ENCODE measurements at places on chromosomes 5 and 9.

GRCh38 chr9:116365056-116365471 lies 211.5 kb downstream of the PAPPA start:
- DNase-seq: peak; percentile 66

DNA sequence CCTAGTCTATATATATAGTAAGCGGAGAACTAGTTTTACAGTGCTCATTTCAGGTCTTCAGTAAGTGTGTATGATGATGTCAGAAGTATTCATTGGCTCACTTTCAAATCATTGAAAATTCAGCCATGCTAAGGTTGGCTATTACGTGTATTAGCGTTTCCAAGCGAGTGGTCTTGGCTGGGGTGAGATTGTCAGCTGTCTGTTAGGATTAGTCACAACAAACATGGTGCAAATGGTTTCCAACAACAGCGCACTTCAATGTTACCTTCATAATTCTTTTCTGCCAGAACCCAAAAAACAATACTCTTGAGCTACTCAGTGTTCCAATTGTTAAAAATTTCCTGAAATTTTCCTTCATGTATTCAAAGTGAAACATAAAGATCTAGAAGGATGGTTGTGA lies 283.0 kb downstream of the AOPEP start:
- peak; percentile 14 for DNase-seq

DNA sequence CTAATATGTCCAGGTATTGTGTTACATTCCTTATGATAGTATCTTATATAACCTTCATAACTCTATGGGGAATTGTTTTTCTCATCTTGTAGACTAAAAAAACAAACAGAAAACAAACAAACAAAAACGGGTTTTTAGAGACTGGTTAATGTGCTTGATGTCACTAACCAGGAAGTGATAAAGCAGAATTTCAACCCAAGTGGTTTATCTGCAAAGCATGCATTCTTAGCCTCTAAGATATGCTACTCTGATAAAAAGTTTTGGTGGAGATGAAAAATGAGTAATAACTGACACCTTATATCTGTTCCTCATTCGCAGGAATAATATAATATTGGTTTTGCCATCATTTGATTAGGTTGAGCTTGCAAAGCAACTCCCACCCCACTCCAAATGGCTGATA lies 53.4 kb downstream of the PUM3 start:
- DNase-seq: no peak

DNA sequence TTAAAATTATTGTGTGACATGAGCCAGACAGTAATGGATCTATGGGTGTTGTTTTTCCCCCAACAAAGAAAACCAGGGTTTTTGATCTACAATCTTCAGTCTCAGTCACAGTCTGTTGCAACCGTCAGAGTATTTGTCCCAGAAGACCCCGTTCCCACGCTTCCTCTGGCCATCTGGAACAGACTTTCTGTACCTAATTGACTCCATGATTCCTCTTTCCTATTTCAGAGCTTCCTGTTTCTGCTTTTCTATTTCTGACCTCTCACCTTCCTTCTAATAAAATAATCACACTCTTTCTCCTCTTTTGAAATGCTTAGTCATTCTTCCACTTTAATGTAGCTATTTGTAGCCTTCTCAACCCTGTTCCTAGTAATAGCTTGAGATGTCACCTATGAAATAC lies 1044.8 kb downstream of the DTWD2 start:
- no peak for DNase-seq

- DNase-seq: no peak
These were observed 4.3 kb upstream of the SGCD start for GRCh38 chr5:156322666-156323065.

- DNase-seq: no peak
These were observed 74.7 kb downstream of the ANKRD55 start for GRCh38 chr5:56158331-56158960.

DNA sequence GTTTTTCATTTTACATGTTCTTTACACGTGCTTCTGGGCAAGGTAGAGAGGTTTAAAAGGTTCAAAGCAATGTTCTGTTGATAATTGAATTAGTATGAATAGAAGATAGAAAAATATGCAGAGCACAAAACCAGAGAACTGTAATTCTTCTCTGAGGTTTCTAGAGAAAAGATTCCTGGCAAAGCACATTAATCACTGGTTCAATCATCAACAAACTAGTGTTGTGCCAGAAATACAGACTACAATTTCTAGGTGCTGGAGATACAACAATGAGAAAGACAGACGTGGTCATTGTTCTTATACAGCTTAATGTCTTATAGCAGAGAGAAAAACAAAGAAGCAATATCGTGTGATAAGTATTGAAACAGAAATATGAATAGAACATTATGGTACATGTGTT lies 25.5 kb downstream of the MEGF9 start:
- no peak for DNase-seq

DNA sequence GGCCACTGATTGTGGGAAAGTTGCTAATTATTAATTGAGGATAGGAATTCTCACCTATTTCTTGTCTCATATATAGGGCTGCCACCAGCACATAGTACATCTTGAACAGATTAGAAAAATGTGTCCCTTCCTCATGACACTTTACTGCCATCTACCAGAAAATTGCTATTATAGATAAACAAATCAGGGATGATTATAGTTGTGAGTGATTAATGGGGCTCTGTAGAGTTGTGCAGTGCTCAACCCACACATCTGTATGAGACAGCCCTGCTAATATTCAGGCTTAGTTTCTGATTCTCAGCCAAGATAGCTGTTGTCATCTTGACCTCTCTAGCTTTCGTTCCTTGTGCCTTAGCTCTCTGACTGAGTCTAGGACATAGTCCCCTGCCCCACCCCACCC lies 373.3 kb downstream of the TLE4 start:
- DNase-seq: no peak

GRCh38 chr5:1118738-1119137 lies 6.9 kb upstream of the SLC12A7 start:
- DNase-seq: peak; percentile 79

- no peak for DNase-seq
These were observed 286.7 kb upstream of the ZNF462 start for GRCh38 chr9:106576232-106576760.

- no peak for DNase-seq
These were observed 59.4 kb upstream of the CCNG1 start for GRCh38 chr5:163377982-163378381.

GRCh38 chr9:76744336-76744735 lies 19.9 kb upstream of the PCA3 start:
- no peak for DNase-seq

- no peak for DNase-seq
These were observed 50.5 kb downstream of the ELAVL2 start for GRCh38 chr9:23775549-23775948.

DNA sequence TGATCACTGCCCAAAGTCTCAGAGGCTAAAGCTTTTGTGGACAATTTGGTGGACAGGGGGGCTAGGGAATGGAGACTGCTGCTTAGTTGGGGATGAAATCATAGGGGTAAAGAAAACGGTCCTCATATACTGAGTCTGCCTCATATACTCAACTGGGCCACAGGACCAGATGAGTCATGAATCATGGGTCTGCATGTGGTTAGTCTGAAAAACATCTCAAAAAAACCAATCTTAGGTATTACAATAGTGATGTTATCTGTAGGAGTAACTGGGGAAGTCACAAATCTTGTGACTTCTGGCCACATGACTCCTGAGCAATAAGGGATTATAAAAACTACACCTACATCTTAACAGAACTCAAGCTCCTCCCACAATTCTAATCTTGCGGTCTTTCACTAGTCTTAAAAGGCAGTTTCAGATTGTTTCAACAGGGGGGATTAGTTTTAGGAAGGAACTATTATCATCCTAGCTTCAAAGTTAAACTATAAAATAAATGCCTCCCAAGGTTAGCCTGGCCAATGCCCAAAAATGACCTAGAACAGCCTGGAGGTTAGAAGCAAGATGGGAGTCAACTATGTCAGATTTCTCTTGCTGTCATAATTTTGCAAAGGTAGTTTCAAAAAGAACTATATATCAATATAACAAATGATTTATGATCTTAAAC lies 17.5 kb downstream of the TMEM161B start:
- DNase-seq: no peak

- DNase-seq: no peak
These were observed 312.5 kb downstream of the NPR3 start for GRCh38 chr5:33023649-33024048.

- no peak for DNase-seq
These were observed 9.6 kb upstream of the NME5 start for GRCh38 chr5:138148811-138149210.

GRCh38 chr9:107086460-107086859 lies 196.6 kb upstream of the RAD23B start:
- no peak for DNase-seq

GRCh38 chr9:84216151-84216550 lies 124.4 kb downstream of the SLC28A3 start:
- DNase-seq: no peak

GRCh38 chr5:98442448-98442847 lies 331.0 kb upstream of the RGMB start:
- DNase-seq: no peak

GRCh38 chr5:105563842-105564241 lies 2001.3 kb upstream of the NUDT12 start:
- DNase-seq: no peak

DNA sequence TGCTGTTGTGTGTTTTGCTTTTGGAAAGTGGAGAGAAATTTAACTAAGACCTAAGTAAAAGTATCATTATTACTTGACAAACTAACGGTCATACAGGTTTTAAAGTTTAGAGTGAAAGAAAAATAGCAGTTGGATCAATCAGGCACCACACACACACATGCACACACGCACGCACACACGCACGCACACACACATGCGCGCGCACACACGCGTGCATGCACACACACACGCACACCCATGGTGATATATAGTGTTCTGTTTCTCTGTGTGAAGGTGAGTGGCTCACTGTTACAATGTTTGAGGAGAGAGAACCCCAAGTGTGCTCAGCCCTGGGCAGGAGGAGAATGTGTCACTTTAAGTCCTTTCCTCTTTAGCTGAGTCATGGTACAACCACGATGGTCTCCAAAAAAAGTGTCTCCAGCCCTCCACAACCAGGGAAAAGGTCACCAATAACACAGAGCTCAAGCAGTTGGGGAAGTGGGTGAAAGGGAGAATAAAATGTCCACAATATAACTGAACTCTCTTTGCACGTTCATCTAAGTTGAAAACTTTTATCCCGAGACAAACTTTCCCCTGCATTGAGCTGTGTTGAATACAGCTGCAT lies 3.2 kb downstream of the ZNF366 start:
- DNase-seq: no peak

GRCh38 chr5:139186261-139186660 lies 11.9 kb downstream of the SIL1 start:
- DNase-seq: no peak

GRCh38 chr5:159385536-159385935 lies 55.2 kb upstream of the IL12B start:
- no peak for DNase-seq

DNA sequence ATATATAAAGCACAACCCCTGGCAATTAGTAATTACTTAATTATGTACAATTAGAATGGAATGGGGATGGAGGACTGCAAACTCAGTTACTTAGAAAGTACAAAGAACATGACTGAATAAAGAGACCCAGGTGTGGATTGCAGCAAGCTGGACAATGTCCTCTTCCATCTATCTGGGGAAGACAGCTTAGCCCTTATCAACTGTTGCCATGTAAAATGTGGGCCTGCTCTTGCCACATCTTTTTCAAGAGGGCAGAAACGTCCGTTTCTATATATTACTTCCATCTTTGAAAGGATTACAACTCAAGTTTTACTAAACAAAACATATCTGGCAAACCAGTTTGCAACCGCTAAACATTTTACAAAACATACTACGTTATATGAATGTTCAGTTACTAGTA lies 26.2 kb downstream of the GOLPH3 start:
- DNase-seq: no peak

- DNase-seq: peak; percentile 57
These were observed 659.4 kb upstream of the ADAMTS16 start for GRCh38 chr5:4480528-4481349.

DNA sequence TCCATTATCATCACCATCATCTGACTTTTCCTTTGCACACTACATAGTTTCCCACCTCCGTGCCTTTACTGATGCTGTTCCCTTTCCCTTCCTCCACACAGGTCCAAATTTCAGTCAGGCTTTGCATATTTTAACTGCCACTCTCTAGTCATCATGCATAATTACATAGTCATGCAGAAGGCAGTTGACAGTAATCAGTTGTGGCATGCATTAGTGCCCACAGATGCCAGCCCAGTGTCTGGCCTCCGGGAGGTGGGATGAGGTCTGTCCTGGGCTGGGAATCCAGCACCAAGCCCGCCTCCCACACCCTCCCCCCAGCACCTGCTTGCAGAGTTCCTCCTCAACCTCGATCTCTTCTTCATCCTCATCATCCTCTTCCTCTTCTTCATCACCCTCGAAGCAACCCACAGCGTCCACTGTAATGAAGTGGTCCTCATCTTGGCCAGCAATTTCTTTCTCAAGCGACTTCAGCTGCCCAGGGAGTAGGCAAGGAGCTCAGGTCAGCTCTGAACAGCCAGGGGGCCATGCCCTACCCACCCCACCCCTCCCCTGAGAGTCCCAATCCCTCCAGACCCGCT lies 8.8 kb downstream of the BBLN start:
- no peak for DNase-seq

DNA sequence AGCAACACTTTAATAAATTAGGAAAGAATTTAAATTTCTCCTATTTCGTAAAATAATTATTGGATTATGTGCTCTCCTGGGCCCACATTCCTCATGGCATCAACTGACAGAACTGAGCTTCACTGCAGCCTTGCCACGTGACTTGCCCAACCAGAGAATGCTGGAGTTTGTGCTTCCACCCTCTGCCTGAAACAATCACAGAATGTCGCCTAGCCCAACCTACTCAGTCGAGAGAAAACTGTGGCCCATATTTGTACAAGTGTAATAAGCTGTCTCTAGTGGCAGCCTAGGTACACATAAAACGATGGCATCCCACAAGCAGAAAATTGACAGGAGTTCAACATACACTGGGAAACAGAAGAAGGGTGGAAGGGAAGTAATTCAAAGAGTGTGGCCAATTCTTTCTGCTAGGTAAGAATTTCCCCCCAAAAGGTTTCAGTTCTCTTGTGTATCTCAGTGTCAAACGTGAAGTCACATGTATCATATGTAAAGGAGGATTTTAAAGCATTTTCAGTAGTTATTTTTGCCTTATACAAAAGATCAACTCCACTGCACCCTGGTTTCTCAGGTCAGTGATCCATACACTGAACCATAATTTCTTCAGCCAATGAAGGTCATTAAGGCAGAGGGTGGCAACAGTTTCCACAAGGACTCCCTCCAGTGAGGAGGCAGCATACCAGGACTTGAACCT lies 41.7 kb downstream of the ZNF608 start:
- DNase-seq: peak; percentile 11

GRCh38 chr9:97984188-97985057 lies 1.3 kb downstream of the ANP32B start:
- DNase-seq: peak; percentile 48

DNA sequence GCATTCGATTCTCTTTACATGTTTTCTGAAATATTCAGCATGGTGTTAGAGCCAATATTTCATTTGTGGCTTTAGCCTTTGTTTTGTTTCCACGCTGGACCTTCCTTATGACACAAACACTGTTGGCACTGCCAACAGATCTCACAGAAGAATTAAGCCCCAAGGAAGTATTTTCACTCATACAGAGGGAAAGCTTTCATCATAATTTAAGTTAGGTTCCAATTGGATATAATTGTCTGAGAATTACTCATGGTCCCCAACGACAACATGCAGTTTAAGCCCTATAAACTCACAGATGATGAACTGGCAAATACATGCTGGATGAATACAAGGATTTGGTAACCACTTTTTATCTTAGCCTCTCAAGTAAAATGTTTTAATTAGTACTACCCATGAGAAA lies 259.5 kb downstream of the EBF1 start:
- DNase-seq: no peak

- peak; percentile 13 for DNase-seq
These were observed at the start of the genes ITGA1 and PELO for GRCh38 chr5:52787600-52788504. ITGA1 (plus strand) TSS chr5:52787916; CDS start chr5:52788354, 438 bp downstream. PELO (plus strand) TSS chr5:52787916; CDS start chr5:52800395, 12,479 bp downstream.
